ENCODE measurements at places on chromosomes 1 and 21. TPM values are rescaled to one million over a fixed set of nuclear protein-coding genes. Genes with fewer than 3 reads are reported as not detected.

Gene DPT
- total RNA-seq: 2.1 TPM

GRCh38 chr1:160548960-160549664 lies 26.1 kb upstream of the SLAMF6 start:
- no peak for DNase-seq

Gene TMEM9
- 47.4 TPM for total RNA-seq

Gene OR2T11
- total RNA-seq: not detected

DNA sequence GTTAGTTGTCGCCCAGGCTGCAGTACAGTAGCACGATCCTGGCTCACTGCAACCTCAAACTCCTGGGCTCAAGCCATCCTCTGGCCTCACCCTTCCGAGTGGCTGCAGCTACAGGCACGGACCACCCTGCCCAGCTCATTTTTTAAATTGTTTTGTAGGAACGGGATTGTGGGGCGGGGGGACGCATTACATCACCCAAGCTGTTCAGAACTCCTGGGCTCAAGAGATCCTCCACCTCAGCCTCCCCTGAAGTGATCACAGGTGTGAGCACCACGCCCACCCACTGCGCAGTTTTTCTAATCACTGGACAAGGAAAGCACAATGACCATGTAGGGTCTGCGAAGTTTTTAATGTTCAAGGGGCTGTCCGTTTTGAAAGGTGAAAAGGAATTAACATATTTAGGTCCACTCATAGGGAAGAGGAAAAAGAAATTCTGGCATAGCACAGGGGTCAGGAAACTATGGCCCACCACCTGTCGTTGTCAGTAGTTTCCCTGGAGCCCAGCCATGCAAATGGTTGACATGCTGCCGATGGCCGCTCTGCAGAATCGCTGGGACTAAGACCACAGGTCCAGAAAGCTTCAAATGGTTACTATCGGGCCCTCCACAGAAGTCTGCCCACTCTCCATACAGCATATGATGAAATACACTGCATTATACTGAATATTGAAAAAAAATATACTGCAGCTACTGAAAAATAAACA lies 26.0 kb downstream of the SETD4 start:
- DNase-seq: no peak

Gene PFKL
- 97.6 TPM for total RNA-seq

Gene ADAM30
- not detected for total RNA-seq
